ENCODE measurements at places on chromosomes 2 and 18.

GRCh38 chr18:60040971-60041370, 141.2 kb downstream of the PMAIP1 start:
- no peak for DNase-seq

DNA sequence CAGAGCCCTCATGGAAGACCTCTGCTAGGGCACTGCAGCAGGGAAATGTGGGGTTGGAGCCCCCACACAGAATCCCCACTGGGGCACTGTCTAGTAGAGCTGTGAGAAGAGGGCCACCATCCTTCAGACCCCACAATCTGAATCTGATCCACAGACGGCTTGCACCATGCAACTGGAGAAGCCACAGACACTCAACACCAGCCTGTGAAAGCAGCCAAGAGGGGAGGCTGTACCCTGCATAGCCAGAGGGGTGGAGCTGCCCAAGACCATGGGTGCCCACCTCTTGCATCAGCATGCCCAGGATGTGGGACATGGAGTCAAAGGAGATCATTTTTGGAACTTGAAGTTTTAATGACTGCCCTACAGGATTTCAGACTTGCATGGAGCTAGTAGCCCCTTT, 6.5 kb downstream of the CD226 start:
- DNase-seq: no peak

DNA sequence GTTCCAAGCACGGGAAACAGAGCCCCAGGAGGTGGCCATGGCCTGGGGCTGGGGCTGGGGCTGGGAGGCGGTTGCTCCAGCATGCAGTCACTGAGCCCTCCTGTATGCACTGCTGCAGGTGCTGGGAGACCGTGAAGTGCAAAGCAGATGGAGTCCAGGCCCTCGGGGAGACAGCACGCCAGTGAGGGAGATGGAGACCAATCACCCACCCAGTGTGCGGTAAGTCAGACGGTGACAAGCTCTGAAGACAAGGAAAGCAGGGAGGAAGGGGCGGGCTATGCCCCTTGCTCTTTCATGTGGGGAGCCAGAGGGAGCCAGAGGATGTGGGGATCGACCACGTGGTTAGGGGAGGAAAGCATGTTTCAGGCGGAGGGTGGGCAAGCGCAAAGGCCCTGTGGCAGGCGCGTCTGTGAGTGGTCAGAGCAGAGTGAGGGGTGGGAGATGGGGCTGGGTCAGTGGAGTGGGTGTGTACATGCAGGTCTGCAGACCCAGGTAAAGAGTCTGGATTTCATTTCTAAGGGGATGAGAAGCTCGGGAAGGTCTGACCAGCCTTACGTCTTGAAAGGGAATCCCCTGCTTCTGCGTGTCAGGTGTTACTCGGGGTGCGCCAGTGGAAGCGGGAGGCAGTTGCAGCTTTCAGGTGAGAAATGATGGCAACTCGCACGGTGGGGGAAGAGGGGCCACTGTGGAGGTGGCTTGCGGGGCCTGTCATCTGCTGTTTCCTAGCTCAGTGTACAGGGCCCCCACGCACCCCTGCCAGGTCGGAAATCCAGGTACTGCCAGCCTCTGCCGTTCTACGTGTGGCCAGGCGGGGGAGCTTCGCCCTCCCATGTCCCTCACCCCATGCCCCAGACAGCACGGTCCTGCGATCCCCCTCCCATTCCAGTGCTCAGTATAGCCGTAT, 19.4 kb downstream of the RRM2 start:
- no peak for DNase-seq

DNA sequence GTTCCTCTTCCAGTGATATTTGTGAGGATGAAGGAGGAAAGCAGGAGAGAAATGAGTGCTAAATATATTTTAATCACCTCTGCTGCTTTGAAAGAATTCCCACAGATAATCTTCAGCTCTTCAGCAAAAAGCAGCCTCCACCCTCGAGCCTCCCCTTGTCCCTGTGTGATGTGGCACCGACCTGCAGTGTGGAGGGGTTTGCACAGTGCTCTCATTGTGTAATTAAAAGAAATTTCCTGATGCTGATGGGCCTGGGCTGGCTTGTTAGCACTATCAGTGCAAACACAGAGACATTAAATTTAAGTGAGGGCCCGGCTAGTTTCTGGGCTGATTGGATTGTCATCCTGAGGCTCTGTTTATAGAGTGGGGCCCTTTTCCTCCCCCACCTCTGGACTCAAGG, 53.4 kb downstream of the KIF5C start:
- no peak for DNase-seq

GRCh38 chr2:222897898-222898297, 37.1 kb downstream of the ACSL3 start:
- no peak for DNase-seq

DNA sequence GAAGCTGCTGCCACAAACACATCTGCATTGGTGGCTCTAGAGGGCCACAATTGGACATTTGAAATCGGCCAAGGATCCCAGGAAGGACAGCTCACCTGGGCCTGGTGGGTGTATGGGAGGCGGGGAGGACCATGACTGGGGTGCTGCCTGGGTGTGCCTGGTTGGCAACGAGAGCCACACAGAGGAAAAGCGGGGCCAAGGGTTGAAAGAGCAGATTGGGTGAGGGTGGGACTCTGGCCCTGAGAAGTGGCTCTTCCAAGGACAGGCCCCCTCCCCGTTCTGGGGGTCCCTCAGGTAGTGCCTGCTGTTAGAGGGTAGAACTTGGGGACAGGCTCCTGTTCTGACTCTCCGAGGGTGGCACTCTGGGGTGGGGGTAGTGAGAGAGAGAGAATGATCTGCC, 102.9 kb downstream of the CLIP4 start:
- DNase-seq: no peak

GRCh38 chr2:28053597-28053996, 163.1 kb downstream of the BABAM2 start:
- DNase-seq: no peak

DNA sequence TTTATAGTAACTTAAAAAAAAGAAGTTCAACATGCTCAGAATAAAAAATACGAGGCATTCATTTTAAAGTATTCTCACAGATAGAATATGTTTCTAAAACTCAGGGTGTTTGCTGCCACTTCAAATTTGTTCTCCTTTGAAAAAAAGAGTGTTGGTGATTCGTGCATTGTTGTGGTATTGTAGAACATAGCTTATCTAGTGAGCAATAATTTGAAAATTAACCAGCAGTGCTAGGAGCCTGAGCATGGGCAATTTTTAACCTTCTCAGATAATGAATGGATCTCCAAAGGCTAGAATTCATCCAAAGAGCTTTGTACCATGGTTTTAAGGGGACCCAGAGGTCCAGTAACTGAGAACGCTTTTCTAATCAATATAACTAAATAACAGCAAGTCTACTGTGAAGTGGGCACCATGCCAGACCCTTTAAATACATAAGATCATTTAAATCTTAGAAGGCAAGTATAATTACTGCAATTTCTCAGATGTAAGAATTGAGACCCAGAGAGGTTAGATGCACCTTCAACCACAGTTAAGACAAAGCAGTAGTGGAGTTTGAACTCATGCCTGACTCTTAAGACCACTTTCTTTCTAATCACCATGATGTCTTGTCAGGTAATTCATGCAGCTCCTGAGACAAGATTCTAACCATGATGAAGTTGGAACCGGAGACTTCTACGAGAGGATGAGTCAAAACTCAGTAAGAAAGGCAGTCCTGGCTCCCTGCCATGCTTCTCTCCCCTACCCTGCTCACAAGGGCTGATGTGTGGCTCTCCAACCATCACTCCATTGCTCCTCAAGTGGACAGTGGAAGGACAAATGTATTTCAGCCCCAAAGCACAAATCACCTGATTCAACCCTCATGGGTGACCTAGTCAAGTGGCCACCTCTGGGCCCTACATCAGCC, 3.4 kb downstream of the CYRIA start:
- DNase-seq: no peak

DNA sequence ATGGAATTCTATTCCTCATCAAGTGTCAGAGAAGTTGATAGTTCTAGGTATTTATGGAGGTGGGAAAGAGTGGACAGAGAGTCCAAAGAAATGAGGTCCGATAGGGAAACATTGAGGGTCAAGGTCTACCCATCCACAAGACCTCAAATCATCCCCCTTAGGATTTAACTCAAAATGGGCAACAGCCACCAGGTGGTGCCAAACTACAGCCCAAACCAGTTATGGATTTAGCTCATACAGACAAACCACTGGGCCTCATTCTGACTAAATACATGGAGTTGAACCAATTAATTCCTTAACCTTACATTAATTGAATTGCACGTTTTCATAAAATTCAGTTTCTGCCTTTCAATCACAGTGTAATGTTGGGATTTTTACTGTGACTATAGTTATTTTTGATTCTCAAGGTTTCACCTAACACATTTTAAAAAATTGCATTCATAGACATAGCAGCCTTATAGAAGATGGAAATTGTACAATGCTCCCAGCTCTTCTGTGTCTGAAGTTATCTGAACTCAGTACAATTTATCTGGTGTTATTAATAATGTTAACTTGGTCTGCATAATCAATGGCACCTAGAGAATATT, 98.2 kb upstream of the HNMT start:
- no peak for DNase-seq

- no peak for DNase-seq
Observed at GRCh38 chr2:236163471-236164200, 4.5 kb downstream of the GBX2 start.

DNA sequence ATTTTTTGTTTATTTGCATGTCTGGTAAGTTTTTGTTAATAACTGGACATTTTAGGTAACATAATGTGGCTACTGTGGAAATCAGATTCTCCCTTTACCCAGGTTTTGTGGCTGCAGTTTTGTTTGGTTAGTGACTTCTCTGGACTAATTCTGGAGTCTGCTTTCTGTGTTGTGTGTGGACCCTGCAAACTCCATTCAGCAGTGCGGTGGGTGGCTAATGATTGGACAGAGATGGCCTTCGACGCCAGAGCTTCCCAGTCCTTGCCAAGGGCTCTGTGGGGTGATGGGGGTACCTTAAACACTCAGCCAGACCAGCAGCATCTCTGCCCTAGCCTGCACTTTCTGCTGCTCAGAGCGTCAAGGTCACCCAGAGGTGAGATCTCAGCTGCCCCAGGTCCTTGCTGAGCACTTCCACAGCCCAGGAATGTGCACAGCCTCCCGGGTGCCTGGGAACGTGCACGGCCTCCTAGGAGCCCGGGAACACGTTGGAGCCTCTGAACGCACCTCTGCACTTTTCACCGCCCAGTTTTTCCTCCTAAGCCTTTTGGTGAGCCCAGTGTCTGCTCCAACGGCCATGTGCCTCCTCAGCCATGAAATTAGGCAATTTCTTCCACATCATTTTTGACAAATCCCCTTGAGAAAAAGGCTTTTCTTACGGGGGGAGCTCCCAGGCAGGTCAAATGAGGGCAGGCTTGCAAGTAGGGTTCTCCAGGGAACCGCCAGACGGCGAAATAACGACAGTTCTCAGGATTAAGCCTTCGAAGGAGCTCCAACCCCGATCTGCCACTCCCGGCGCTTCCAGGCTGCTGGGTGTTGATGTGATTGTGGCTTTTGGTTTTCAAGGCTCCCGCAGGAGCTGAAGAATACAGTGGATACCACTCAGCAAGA, 35.2 kb upstream of the KLF11 start:
- no peak for DNase-seq

GRCh38 chr2:71607151-71607889, 154.0 kb downstream of the DYSF start:
- DNase-seq: no peak

DNA sequence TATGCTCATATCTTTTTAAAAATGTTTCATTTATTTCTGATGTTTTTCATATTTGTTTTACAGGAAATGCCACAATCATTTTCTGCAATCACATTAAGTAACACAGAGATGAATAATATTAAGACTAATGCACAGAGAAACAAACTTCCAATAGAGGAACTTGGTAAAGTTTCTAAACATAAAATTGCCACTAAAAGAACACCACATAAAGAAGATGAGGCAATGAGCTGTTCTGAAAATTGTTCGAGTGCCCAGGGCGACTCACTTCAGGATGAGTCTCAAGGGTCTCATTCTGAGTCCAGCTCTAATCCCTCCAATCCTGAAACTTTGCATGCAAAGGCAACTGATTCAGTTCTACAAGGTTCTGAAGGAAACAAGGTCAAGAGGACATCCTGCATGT, 70.4 kb downstream of the APLF start:
- no peak for DNase-seq

DNA sequence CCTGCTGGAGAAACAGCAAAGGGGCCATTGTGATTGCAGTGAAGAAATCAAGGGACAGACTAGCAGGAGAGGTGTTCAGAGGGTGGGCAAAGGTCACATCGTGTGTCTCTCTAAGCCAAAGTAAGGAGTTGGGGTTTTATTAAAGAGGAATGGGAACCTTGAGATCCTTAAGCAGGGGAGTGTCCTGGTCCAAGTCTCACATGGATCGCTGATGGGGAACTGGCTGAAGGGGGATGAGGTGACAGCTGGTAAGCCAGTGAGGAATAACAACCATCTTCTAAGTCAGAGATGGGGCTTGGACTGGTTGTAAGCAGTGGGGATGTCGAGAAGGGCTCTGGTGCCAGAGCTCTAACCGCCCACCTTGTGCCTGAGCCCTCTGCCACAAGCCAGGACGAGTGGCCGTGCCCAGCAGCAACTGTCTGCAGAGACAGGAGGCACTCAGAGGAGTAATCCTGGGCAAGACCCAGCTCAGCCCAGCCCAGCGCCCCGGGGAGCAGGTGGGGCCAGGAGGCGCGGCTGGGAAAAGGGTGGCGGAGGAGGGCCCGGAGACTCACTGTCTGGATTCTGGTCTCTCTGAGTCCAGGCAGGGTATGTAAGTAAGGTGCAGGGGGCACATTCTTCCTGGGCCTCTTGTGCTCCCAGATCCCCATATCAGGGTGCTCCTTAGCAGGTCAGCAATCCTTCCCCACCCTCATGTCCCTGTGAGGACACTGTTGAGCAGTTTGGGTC, 13.7 kb downstream of the WNT10A start:
- DNase-seq: no peak

GRCh38 chr2:101962309-101962708, 29.5 kb upstream of the IL1R2 start:
- DNase-seq: no peak

DNA sequence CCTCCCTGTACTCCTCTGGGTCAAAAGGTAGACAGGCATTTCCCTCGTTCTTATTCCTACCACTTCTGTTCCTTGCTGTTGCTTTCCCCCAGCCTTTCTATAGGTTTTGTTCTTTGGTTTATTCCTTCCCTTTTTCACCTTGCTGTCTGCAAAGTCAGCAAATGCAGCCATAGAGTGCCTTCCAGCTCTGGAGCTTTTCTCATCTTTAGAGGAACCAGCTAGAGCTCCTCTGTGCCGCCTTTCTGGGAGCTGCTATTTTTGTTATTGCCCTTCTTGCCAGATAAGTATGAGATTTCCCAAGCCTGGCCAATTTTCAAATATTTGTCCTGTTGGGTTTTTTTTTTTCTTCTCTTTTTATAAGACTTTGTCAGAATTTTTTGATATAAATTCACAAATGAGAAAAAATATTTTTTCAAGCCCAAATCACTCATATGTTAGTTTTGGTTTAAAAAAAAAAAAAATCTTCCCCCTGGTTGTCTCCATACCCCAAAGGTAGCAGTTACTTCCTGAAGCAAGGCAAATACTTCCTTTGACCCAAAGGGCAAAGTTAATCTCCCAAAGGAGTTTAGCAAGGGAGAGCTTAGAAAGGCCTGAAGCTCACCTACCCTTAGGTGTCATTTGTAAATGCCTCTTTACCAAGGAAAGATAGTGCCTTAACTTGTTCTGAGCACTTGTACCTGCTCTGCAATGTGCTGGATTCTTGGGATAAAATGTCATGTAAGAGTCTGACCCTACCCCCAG, 5.1 kb upstream of the TTC27 start:
- no peak for DNase-seq

GRCh38 chr18:24369426-24369825, 28.2 kb downstream of the OSBPL1A start:
- DNase-seq: no peak

All from stimulated activated CD8-positive, alpha-beta memory T cell treated with anti-CD3 and anti-CD28 coated beads, Interleukin-15, amount 100 ng/mL, for 24 hours (primary cell).